ENCODE measurements at places on chromosomes 16 and 17. TPM values are rescaled to one million over a fixed set of nuclear protein-coding genes. Genes with fewer than 3 reads are reported as not detected.

The MRPS34 gene
- total RNA-seq: 248 TPM

The TP53TG3B gene
- total RNA-seq: 1.8 TPM

The UNC45B gene
- not detected for total RNA-seq

The ZMYND15 gene
- not detected for total RNA-seq

The FBXO39 gene
- total RNA-seq: not detected

The BCL6B gene
- not detected for total RNA-seq

The B4GALNT2 gene
- not detected for total RNA-seq

The KRT25 gene
- not detected for total RNA-seq

The MYOCD gene
- not detected for total RNA-seq

The ZNF19 gene
- total RNA-seq: 0.90 TPM

The PTGES3L gene
- total RNA-seq: 0.10 TPM

The CDC27 gene
- total RNA-seq: 72.5 TPM

The ADAT1 gene
- total RNA-seq: 68.0 TPM

The SNX20 gene
- not detected for total RNA-seq

The ACTG1 gene
- total RNA-seq: 7,335 TPM

The MYO19 gene
- 120 TPM for total RNA-seq

The ORMDL3 gene
- total RNA-seq: 20.9 TPM

The CCL16 gene
- not detected for total RNA-seq

The CDH8 gene
- not detected for total RNA-seq

The TBC1D3H gene
- total RNA-seq: not detected

The CDK5RAP3 gene
- 50.0 TPM for total RNA-seq

Measured in HT1080 (cell line).